ENCODE measurements at places on chromosomes 13 and 19.

GRCh38 chr13:22940736-22941135 lies 240.0 kb upstream of the SGCG start:
- DNase-seq: no peak

GRCh38 chr19:15110418-15110815 lies 3.2 kb downstream of the SYDE1 start:
- no peak for DNase-seq

DNA sequence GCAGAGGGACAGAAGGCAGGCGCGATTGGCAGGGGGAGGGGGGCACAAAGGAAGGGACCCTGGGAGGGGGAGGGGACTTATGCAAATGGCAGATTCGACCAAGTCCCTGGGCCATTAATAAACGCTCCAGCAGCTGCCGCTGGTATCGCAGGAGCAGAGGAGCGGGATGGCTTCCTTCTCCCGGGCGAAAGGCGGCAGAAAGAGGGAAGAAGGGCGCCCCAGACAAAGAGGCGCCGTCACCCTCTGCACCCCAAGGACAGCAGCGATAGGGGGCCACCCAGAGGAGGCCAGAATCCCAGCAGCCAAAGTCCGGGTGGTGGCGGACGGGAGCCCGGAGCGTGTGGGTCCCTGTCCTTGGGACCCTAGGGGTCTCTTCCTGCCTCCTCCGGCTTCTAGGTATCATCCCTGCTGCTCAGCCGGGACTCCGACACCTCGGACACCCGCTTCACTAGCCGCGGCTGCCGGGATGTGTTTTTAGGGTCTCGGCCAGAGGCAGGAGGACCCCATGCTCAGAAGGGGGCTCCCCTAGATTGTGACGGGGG lies 1.9 kb downstream of the PTPRS start:
- DNase-seq: no peak

GRCh38 chr19:29506619-29506911 lies 19.2 kb upstream of the VSTM2B start:
- no peak for DNase-seq

- DNase-seq: no peak
Observed at GRCh38 chr19:1307320-1307719, 21.6 kb downstream of the EFNA2 start.

- DNase-seq: no peak
Observed at GRCh38 chr13:41145136-41145908, 12.7 kb upstream of the KBTBD6 start.

DNA sequence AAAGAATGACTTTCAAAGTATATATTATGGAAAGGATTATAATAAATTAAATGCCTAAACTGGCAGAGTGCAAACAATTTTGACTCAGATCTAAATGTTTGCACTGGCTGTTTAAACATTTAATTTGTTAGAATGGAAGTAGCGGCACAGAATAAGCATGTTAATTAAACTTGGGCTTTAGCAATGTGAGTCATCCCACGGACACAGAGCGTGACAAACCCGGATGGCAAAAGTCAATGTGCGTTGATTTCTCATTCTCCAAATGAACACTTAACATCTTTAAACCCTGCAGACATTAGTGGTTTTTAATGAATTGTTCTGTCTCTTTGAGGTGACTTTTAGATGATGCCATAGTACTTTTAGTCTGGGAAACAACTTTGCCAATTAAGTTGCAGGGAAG lies 38.4 kb downstream of the PCDH8 start:
- no peak for DNase-seq

DNA sequence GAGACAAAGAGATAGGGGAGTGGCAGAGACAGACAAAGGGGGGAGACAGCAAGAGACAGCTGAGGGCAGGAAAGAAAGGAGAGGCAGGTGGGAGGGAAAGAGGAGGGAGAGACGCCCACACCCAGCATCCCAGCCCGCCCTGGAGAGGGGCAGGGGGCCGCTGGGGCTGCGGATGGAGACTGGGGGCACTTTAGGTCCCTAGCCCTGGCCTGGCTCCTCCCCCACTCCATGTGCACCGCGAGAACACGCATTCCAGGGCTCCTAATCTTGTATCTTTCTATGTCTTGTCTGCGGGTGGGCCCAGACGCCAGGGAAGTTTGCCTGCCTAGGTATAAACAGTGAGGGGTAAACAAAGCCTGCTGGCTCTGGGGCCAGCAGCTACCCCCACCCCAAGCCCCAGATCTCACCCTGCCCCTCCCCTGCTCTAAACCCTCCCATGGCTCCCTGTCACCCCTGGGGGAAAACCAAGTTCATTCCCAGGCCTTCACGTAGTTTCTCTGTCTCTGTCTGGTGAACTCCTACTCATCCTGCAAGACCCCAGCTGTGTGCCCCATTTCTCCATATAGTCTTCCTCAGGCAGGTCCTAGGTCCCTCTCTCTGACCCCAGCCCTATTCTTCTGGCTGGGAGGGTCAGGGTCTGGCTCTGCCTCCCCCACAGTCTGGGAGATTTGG lies 5.7 kb downstream of the TLE5 start:
- DNase-seq: no peak

Measured in HCT116 (cell line).